ENCODE measurements at places on chromosomes 12 and 14.
A peak's percentile ranks its signal among the peaks of the same experiment; 100 is the strongest.

DNA sequence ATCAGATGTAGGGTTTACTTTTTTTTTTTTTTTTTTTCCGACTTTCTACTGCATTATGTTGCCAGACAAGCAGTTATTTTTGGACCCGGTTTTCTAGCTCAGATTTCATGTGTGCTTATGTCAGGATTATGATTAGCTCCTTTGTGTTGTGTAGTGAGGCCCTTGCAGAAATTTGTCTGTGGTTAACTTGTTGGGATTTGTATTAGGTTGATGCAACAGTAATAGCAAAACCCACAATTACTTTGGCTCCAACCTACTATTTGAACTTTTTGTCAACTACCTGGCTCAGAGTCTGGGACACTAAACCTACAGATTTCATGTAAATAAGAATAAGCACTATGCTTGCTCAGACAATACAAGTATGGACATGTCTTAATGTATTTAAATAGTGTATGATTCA lies 44.1 kb upstream of the KCNJ8 start:
- DNase-seq = peak; percentile 34

GRCh38 chr12:120892265-120892664 lies 11.9 kb downstream of the SPPL3 start:
- no peak for DNase-seq

DNA sequence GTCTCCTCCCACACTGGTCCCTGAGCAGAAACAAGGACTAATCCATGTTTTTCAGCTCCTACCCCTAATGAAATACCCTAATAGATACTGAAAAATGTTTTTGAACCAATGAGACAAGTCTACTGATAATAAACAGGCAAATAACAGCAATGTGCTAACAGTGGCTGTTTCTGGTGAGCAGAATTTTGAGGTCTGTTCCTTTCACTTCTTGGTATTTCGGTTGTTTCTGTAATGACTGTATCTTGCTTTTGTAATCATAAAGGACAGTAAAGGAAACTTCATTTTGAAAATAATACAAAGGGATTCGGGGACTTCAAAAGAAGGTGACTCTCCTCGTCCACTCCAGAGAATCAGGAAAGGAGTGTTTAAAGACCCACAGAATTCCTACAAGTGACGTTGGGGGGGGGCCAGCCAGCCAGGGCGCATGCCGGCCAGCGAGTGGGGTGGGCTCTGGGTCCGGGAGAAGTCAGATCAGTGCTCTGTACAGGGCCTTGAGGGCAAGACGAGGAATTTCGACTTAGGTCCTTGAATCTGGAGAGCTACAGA lies 1.1 kb upstream of the CD9 start:
- no peak for DNase-seq

GRCh38 chr12:5087831-5088554 lies 44.3 kb downstream of the KCNA5 start:
- no peak for DNase-seq

- peak; percentile 95 for DNase-seq
Observed at GRCh38 chr12:49060237-49061156, at the start of gene KMT2D. KMT2D (minus strand) TSS chr12:49060794; CDS start chr12:49055324, 5,470 bp downstream.
